Activated CD4-positive, alpha-beta T cell treated with anti-CD3 and anti-CD28 coated beads for 48 hours (primary cell): ENCODE measurements at places on chromosomes 2 and 18.

DNA sequence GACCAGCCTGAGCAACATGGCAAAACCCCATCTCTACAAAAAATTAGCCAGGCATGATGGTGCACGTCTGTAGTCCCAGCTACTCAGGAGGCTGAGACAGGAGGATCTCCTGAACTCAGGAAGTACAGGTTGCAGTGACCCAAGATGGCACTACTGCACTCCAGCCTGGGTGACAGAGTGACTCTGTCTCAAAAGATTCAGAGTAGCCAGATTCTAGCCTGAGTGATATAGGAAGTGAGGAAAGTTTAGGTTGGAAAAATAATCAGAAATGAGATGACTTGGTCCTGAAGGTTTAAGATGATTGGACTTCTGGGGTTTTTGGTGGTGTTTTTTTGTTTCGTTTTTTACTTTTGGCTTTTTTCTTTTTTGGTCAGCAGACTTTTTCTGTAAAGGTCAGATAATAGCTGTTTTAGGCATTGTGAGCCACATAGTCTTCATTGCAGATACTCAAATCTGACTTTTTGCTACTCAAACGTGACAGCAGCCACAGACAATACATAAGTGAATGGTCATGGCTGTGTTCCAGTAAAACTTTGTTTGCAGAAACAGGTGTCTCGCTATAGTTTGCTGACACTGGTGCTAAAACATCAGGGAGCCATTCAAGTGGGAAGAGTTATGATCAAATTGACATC is 104.1 kb upstream of the UBXN4 start:
- DNase-seq = no peak

DNA sequence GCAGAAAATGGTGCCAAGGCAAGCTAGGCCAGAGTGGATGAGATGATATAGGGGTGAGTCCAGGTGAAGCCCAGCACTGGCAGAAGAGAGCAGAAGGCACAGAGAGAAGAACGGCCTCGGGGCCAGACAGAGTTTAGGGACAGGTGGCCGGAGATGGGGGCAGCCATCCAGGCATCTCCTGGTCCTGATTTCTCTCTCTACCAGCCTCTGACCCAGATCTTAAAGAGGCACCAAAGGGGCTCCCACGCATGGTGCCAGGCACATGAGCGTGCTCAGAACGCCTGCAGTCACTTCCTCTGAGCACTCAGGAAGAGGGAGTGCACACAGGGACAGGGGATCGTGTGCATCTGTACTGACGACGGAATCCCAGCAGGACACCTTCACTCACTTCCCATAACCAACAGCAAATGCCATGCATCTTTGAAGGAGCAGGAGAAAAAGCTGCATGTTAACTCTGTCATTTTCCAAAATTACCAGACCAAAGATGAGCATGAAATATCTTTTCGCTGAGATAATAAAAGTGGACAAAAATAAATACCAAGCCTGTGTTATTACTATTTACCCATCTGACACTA is 427.8 kb upstream of the MYT1L start:
- no peak for DNase-seq

DNA sequence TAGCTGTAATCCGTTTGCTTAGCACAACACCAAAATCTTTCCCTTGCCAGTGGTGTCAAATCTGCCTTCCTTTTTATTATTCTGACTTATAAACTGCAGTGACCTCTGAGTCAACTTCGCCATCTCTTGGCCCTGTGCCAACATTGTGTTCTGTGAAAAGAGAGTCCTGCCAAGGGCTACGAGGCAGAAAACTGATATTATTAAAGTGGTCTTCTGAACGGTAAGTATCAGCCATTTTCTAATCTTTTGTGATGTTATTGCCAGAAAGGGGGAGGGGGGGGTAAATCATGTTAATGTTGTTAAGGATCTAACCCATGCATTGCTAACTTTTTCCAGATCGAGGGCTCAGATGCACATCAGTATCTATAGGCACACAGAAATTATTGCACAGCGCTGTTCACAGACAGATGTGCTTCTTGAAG is 121.5 kb upstream of the LTBP1 start:
- no peak for DNase-seq

- no peak for DNase-seq
Measured at GRCh38 chr2:143833015-143833660, 686.8 kb downstream of the ZEB2 start.

- DNase-seq = no peak
Measured at GRCh38 chr2:224870341-224870740, 154.2 kb upstream of the CCDC195 start.

- DNase-seq = no peak
Measured at GRCh38 chr2:143964891-143965290, 555.0 kb downstream of the ZEB2 start.

GRCh38 chr2:218015586-218016521 is 13.1 kb upstream of the TNS1 start:
- no peak for DNase-seq
